ENCODE measurements at places on chromosomes 4 and X.

DNA sequence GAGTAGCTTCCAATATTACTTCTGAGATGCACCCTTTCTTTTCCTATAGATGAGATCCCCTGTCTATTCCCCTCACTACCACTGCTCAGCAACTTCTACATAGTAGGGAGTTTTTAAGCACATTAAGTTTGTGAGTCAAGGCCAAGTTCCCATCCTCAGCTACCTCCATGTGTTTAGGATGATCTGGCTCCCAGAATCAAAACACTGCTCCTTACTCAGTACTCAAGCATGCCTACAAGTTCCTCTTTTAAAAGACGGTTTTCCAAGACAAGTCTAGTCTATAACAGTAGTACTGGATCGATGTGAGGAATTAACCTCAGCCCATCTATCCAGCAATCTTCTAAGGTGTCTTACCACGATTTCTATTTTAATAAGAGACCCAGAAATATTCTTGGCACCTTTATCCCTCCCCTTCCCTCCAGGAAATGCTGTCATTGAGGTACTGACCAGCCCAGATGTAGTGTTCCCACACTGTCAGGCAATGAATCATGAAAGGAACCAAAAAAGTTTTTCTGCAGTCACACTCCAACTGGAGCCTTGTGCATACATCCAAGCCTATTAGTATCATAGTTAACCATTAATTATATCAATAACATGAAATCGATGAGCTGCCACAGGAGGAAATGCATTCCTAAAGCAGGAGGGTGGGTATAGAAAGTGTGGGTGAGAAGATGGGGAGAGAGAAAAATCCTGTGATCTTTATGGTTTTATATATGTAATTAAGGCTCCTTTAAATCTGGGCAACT, 29.6 kb downstream of the AREG start:
- no peak for DNase-seq

- no peak for DNase-seq
Measured at GRCh38 chr4:21205821-21206531, 505.7 kb downstream of the PACRGL start.

DNA sequence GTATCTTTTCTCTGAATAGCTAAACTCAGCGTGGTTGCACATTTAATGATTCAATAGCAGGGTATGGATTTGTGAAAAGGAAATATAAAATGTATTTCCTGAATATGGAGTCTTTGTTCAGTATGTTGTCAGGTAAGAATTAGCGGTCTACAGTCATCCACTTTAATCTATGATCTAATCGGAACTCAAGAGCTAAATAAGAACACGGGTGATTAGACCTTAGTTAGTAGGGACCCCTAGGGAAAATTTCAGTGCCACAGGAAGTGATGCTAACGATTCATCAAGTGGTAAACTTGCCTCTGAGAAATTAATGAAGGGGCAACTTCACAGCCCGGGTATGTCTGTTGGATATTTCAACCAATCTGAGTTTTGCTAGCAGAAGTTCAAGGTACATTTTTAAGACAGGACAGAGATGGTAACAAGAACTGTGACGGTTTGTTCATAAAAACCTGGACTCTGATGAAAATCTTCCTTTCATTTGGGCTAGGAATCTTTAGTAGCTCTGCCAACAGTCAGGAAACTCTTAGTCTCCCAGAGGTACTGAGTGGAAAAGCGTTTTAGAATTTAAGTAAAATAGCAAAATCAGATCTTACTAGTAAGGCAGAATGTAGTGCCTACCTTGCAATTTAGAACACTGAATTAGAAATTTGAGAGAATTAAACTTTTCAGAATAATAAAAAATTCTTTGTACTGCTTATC, 47.1 kb downstream of the PCDH7 start:
- DNase-seq, result no peak

DNA sequence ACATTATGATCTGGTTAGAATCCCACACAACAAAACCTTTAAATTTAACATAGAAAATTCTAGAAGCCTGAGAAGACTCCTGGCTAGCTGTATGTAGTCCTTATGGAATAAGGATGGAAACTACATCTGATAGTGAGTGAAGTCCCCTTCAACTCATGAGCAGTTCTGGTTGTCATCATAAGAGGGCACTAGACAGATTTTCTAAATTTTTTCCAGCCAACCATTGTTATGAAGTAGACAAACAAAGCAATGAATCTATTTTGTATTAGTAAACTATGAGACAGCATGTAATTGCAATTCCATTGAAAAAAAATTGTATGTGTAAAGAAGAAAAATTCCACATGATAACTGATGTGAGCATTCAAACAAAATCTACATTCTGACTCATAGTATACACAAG, 35.2 kb downstream of the PWWP3B start:
- no peak for DNase-seq

- DNase-seq, result no peak
Measured at GRCh38 chr4:73576381-73576780, 43.9 kb downstream of the RASSF6 start.

Measured in iPS-NIHi11 (cell line).